Karpas-422 (cell line): ENCODE measurements at places on chromosomes 4 and X. TPM values are rescaled to one million over a fixed set of nuclear protein-coding genes. Genes with fewer than 3 reads are reported as not detected.

Gene F8
- 3.0 and 4.1 TPM in 2 replicates for total RNA-seq

Gene SOX3
- not detected in 2 replicates for total RNA-seq

Gene INTU
- under 0.01 TPM in 1 of 2 replicates, not detected in the other for total RNA-seq

Gene CSAG2
- not detected in 2 replicates for total RNA-seq

Gene CT47C1
- total RNA-seq: not detected in 2 replicates

Gene XG
- total RNA-seq: not detected in 2 replicates

Gene WAS
- total RNA-seq: 63.4 and 83.6 TPM in 2 replicates
